ENCODE measurements at places on chromosomes 16 and 17.

DNA sequence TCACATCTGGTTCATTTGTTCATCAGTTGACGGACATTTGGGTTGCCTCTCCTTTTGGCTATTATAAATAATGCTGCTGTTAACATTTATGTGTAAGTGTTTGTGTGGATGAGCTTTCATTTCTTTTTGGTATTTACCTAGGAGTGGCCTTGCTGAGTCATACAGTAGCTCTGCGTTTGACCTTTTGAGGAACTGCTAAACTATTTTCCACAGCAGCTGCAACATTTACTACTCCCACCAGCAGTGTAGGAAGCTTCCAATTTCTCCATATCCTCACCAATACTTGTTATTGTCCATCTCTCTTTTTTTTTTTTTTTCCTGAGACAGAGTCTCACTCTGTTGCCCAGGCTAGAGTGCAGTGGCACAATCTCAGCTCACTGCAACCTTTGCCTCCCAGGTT lies 20.7 kb upstream of the PLCG2 start:
- DNase-seq, result peak; percentile 66

- DNase-seq, result no peak
These were observed 31.7 kb downstream of the CLTC start for GRCh38 chr17:59651346-59651745.

- DNase-seq, result no peak
These were observed at the start of gene XAF1 for GRCh38 chr17:6755731-6756184. Gene XAF1, plus strand, starts transcription at chr17:6756046. Its CDS starts 33 bp downstream, at chr17:6756079.

DNA sequence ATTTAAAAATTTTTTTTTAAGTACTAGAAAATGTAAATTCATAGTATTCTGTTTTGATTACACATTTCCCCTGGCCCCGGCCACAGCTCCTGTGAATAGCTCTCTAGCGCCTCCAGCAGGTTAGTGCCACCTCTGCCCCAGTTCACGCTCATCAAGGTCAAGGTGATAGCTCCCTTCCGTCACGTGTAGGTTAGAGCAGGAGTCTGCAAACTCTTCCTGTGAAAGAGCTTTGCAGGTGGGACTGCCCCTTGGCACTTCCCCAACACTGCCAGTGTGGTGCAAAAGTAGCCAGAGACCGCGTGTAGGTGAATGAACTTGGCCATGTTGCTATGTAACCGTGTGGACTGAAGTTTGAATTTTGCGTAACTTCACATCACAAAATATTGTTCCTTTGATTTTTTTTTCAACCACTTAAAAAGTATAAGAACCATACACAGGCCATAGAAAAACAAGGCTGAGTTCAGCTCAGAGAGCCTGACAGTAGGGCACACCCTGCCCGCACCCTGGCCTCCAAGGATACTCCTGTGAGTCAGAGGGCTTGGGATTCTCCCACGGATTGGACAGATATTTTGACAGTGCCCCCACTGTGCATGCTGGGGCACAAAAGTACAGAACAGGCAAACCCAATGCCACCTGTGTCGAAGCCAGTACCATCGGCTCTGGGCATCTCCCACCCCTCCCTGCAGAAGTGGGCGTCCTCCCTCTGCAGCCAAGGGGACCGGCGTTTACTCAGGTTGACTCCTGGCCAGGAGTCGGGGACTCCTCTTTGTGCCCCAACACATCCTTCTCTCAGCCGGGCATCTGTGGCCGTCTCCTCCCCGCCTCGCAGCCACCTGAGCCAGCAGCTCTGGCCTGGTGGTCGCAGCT lies 92.0 kb upstream of the CHMP6 start:
- peak; percentile 29 for DNase-seq

DNA sequence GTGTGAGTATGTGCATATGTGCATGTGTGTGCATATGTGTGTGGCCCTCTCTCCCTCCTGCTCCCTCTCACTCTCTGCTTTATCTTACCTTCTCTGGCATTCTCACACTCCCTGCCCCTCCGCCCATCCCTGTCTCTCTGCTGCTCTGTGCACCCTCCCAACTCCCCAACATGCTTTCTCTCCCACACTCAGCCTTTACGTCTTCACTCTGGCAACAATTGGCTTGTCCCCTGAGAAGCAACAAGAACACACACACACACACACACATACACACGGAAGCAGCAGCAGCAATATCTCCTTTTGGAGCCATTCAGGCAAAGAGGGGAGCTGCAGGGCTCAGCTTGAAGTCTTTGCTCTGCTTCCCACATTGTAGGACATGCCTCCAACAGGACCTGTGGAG lies 27.8 kb downstream of the PITPNM3 start:
- no peak for DNase-seq

DNA sequence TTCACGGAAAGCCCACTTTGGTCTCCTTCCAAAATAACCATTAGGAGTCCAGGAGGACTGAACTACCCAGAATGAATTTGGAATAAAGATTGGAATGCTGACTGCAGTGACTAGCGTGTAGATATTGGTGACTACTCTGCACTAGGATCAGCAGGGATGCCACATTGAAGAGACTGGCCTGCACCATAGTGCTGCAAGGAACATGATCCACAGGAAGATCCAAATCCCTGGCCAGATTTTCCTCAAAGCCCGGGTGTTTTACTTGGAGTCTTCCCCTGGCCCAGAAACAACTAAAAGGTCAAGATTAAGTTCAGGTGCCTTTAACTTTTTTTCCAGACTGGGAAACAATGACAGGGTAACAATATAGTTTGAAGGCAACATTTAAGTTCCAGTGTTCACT lies 870.4 kb downstream of the CDH8 start:
- DNase-seq, result no peak

DNA sequence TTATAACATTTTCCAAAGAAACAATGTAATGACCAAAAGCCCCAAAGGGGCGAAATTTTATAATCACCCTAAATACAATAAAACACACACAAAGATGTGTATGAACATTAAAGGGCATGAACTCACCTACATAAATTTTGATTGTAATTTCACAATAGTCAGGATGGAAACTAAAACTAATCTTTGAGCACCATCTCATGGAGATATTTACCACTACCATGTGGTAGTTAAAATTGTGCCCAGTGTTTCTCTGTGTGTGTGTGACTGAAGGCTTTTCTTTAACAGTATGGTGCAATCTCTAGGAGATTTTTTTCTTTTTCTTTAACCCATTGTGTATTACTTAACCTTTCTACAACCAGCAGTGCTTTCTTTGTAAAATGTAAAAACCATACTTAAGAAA lies 19.7 kb upstream of the MEIOC start:
- DNase-seq, result peak; percentile 16

DNA sequence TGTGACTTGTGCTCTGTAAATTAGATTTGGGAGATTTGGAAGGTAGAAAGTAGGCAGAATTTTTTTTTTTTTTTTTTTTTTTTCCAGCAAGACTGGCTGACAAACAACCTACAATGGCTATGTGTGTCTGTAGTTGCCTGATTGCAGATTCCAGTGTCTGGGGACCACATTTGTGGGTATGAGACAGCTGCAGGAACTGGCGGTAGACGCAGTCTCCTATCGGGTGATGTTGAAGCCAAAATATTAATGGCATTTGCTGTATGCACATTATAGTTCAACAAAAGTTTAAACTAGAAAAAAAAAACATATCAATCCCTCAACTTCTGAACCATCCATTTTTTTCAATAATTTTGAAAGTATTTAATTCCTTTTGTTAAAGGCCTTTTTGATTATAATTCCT lies 665.2 kb downstream of the TOX3 start:
- no peak for DNase-seq

All from HepG2 (cell line).